ENCODE measurements at places on chromosomes 5 and 9.

GRCh38 chr9:108086624-108087023 lies 597.1 kb upstream of the KLF4 start:
- DNase-seq: no peak

GRCh38 chr5:93302711-93303110 lies 278.3 kb downstream of the NR2F1-AS1 start:
- DNase-seq: no peak

GRCh38 chr5:107699425-107699824 lies 28.7 kb upstream of the EFNA5 start:
- DNase-seq: no peak

DNA sequence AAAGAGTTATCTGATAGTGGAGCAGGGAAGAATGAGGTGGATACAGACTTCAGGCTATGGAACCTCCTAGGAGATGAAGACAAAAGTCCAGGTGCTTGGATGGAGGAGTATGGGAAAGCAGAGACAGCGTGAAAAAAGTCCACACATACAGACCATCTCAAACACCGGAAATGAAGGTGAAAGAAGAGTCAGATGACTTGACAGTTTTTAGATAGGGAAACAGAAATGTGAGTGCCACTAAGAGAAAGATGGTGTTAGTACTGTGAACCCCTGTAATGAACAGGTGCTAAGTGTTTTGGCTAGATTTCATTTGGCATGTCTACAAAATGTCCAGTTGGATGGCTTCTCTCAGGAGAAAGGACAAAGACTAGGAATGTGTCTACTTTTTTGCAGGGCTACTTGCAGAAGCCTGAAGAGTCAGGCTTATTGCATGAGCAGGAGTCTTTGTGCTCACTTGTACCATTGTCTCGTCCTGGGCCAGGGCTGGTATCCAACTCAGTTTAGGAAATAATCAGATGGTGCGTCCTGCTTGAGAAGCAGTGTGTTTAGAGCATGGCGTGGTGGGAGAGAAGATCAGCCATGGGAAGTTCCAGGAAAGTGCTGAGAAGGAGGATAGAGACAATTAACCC lies 90.6 kb upstream of the STARD4 start:
- no peak for DNase-seq

DNA sequence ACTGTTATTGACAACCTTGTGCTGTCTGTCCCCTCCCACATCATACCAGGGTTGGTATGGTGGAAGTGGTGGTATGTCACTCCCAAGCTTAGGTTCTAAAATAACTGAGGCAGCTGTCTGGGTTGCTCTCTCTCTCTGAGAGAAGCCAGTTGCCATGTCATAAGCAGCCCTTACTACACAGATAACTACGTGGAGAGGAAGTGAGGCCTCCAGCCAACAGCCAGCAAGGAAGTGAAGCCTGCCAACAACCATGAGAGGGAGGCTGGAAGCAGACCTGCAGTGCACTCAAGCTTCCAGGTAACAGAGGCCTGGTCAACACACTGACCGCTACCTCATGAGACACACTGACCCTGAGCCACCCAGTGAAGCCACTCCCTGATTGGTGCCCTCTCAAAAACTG lies 18.6 kb downstream of the CTNNAL1 start:
- no peak for DNase-seq

DNA sequence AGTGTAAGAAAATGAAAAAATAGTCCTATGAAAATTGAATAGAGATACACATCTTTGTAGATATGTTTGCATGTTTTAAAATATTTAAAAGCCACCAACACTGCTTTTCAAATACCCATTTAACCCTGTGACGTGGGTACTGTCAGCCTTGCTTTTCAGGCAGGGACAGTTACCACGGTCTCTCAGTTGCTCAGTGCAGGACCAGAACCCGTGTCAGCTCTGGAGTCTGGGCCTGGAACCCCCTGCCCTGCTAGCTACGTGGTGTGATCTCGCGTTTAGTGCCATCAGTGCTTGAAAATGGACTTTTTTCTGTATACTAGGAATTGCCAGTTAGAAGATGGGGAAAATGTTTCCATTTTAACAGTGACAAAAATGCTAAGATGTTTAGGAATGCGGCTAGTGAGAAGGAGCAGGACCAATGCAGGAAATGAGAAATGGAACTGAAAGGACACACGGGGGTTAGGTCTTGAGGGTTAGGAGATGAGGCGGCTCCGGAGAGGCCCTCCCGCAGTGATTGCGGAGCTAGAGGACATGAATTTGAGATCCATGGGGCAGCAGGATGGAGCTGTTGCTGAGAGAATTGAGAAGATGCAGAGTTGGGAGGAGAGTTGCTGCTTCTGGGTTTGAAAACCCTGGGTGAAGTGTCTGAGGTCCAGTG lies 13.7 kb downstream of the RNU6ATAC start:
- no peak for DNase-seq
